ENCODE measurements at places on chromosomes 5 and 9.

GRCh38 chr9:128629852-128630545, 26.6 kb downstream of the DYNC2I2 start:
- DNase-seq, result no peak

- DNase-seq, result no peak
Measured at GRCh38 chr5:175606409-175606808, 51.5 kb upstream of the HRH2 start.

DNA sequence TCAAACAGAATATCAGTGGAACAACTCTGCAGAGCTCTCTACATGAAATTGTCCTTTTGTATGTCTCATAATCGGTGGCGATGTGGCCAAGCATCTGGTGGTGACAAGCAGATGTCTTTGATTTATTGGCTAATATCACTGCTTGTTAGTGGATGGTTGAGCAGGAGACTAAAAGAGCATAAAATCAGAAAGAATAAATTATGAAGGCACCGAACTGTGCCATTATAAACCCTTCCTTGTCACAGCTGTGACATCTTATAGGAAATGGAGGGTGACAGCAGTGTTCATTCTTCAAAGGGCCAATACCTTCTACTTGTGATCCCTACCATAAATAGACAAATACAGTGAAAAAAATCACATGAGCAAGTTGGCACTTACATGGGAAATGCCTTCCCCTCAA, 1404.3 kb downstream of the MAT2B start:
- DNase-seq, result no peak

- no peak for DNase-seq
Measured at GRCh38 chr5:181039931-181040630, at the start of gene BTNL9. Gene BTNL9 (plus strand): TSS chr5:181040266. CDS start chr5:181045490, 5,224 bp downstream.

DNA sequence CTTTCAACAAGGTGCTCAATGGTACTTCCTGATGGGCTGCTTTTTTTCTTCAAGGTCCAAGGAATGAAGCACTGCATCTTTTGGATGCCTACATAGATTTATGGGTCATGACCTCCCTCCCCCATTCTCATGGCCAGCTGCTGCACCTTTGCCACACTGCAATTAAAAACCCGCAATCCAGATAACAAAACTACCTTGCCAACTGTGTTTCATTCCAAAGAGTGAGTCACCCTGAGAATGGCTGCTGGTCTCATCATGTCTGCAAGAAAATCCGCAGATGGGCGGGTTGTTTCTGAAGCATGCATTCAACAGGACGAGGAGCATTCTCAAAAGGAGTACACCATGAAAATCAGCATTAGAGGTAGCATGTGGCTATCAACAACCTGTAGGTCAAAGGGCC, 139.8 kb downstream of the ELAVL2 start:
- no peak for DNase-seq

GRCh38 chr5:146321571-146321970, 17.1 kb upstream of the POU4F3 start:
- no peak for DNase-seq
